ENCODE measurements at places on chromosomes 2 and 18.

DNA sequence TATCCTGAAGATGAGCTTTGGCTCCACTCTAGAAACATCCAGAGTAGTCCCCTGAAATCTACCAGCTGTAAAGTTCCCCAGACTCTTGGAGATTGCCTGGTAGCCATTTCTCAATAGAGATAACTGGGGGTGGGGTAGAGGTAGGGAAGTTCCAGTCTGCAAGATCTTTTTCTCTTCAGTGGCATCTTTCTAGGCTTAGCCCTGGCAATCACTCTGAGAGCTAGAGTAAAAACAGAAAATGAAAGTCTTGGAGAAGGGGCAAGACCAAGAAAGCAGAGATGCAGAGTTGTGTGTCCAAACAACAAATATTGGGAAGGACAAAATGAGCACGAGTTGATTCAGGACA is 41.8 kb upstream of the LCLAT1 start:
- DNase-seq, result no peak

DNA sequence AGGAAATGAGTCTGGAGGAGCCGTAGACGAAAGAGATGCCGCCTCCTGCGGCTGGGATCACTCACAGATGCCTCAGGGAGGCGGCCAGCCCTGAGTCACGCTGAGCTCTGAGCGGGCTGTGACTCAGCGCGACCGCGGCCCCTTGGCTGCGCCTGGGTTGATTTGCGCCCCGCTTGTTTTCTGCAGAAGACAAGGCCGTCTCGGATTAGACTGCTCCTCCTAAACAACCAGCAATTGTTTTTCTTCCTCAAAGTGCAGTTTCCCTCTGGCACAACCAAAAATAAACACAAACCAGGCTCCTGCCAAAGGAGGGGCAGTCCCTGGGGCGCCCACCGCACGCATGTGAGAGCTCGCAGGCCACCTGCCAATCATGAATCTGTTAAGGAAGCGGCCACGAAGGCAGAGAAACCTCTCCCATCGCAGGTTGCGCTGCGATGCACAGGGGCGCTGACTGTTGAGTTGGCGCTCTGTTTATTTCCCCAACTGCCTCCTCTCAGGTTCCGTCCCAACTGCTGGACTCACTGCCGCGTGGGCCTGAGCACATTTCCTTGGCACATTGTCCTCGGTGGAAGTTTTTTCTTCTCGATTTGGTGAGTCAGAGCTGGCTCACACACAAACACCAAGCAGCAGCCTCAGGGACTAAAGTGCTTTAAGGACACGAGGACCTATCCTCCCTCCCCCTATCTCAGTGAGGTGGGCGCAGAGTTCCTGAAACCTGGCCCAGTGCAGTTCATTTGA is 85.2 kb upstream of the NDUFV2 start:
- peak; percentile 66 for DNase-seq

GRCh38 chr2:4762951-4763376 is 929.2 kb upstream of the SOX11 start:
- DNase-seq, result no peak

GRCh38 chr2:106853631-106854030 is 32.3 kb downstream of the ST6GAL2 start:
- no peak for DNase-seq

GRCh38 chr2:217414429-217414828 is 554.6 kb upstream of the TNP1 start:
- no peak for DNase-seq

GRCh38 chr2:159157361-159158209 is 128.9 kb downstream of the WDSUB1 start:
- DNase-seq, result no peak

DNA sequence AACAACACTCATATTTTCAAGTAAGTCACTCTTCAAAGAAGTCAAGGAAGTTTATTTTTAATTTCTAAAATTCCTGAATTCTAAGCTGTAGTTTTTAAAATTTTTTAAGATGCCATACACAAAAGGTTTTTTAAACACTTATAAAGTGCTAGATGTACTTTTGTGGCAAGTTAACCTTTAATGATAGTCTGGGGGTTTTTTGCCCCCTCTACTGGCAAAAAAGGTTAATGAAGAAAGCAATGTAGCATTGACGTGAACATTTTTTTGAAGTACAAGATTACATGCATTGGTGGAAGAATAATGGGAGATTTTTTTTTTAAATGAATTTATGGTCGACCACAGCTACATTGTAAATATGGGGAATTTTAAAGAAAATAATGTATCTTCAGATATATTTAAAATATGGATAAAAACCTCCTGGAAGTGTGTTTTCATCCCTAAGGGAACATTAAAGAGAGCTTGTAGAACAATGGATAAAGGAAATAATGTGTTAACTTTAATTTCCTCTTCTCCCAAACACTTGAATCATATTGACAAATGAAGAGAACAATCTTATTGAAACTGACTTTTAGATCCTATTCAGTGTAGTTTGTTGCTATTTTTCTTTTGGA is 12.6 kb downstream of the ITPRID2 start:
- DNase-seq, result no peak

- no peak for DNase-seq
These were observed 168.5 kb upstream of the ZSWIM2 start for GRCh38 chr2:187017438-187017837.

DNA sequence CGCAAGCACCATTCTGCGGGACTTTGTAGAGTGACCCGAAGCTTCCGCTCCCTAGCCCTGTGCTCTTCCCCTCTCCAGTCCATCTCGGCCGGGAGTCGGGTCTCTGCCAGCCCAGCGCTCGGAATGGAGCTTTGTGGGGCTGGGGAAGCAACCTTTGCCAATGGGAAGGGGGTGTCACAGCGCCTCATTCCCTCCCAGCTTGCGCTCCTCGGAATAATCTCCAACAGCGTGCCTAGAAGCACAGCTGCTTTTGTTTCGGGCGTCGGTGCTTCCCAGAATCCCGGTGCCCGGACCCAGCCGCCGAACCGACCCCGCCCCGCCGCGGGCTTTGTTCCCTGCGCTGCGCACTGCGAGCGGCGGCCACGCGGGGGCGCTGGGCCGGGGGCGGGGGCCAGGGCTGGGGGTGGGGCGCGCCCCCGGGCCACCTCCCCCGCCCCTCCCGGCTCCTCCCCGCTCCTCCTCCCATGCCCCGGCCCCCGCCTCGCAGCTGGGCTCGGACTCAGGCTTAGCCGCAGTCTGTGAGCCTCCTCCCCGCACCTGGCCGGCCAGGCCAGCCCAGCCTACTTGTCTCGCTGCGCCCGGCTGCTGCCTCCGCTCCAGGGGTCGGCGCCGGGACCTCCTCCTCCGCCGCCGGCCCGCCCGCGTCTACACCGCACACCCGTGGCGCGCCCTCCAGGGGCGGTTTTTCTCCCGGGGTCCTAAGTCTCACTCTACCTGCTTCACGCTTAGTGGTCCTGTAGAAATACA is 77.7 kb upstream of the SMAD2 start:
- DNase-seq, result peak; percentile 87

DNA sequence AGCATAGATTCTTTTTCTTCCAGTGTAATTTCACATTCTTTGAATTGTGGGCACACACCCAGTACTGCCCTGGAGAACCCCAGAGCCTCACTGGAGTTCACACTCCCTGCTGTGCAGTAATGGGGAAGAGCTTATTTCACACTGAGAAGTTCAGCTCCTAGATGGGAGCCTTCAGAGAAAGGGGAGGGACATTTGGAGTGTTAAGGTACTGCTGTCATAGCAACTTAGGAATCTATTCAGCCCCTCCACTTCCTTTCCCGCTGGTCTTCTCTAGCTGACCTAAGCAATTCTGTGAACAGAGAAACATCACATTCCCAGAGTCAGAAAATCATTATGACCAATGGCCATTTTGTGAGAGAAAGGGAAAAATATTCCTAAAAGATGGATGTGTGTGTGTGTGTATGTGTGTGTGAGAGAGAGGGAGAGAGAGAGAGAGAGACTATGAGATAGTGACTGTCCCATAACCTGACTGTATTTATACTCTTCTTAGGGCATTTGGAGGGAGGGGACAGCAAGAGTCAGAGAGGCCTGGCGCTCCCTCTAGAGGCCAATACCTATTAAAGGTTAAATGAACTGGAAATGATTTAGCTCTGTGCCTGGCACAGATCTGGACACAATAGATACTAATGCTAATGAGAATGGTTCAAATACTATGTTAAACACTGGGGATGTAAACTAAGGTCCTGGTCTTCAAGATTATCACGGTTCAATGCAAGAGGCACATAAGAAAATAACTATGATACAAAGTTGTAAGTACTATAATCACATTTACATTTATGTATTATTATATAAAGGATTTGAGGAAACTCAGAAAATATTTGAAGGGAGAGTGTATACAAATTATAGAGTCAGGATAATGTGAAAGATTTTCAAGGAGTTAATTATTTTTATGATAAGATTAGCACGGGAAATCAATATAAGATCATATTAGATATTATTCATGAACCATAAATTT is 41.5 kb upstream of the RPE start:
- DNase-seq, result peak; percentile 16

GRCh38 chr2:26488463-26489212 is 10.7 kb upstream of the OTOF start:
- DNase-seq, result no peak

DNA sequence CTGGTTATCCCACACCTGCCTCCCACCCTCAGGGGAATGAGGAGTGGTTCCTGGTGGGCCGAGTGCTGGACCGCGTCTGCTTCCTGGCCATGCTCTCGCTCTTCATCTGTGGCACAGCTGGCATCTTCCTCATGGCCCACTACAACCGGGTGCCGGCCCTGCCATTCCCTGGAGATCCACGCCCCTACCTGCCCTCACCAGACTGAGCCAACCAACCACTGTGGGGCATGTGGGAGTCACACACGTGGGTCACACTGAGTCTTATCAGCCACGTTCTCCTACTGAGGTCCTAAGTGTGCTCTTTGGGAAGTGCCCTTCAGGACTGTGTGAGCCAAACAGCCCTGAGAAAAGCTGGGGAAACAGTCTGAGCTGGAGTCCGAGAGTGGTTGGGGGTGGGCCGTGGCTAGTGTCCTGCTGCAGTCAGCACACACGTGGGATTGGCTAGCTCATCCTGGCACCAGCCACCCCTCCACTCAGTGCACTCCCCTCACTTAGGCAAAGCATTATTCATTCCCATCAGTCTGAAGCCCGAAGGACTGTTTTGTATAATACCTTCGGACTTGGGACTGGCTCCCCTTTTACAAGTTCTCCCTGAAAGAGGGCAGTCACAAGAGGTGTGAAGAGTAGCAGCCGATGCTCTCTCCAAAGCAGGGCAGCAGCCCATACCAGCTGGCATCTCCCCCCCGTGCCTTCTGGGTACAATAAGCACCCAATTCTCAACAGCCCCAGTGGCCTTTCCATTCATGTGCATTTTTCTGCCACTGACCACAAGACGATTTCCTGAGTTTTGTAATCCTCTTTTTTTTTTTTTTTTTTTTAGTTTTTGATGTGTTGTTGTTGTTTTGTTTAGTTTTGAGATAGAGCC is 4.6 kb downstream of the TIGD1 start:
- no peak for DNase-seq

DNA sequence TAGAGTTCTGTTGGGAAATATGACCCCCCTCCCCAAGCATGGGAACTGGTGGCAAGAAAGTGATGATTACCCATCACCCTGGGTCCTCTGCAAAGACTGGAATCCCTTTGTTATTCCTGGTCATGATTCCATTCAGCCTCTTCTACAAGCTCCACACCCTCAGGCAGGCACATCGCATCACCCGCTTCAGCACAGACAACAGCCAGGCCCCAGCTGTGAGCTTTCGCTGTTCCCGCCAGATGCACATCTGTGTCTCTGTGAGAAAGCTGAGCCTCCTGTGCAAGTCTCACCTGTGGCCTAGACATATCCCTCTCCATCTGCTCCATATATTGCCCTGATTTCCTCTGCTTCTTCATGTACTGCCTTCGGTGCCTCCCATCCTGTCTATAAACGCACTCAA is 368.0 kb upstream of the RAB6C start:
- DNase-seq, result no peak

DNA sequence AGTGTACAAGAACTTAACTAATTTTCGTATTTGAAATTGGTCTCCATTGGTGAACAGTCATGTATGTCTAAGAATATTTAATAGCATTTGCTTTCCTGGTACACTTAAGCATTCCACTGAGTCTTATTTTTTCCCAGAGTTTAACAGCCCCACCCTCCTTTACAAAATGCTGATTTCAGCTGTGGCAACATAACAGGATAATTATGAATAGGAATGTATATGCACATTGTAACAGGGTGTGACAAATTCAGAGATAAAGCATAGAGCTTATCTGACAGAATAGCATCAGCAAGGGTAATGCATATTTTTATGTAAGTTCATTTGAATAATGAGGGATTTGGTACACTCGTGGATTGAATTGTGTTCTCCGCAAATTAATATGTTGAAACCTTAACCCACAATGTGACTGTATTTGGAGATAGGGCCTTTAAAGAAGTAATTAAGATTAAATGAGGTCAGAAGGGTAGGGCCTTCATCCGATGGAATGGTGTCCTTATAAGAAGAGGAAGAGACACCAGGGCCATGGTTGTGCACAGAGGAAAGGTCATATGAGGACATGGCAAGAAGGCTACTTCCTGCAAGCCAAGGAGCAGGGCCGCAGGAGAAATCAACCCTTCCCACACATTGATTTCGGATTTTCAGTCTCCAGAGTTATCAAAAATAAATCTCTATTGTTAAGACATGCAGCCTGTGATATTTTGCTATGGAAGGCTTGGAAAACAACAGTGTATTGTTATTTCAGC is 439.7 kb upstream of the CDH20 start:
- no peak for DNase-seq

- DNase-seq, result no peak
These were observed 529 bp upstream of the AMER3 start for GRCh38 chr2:130754811-130755210.

DNA sequence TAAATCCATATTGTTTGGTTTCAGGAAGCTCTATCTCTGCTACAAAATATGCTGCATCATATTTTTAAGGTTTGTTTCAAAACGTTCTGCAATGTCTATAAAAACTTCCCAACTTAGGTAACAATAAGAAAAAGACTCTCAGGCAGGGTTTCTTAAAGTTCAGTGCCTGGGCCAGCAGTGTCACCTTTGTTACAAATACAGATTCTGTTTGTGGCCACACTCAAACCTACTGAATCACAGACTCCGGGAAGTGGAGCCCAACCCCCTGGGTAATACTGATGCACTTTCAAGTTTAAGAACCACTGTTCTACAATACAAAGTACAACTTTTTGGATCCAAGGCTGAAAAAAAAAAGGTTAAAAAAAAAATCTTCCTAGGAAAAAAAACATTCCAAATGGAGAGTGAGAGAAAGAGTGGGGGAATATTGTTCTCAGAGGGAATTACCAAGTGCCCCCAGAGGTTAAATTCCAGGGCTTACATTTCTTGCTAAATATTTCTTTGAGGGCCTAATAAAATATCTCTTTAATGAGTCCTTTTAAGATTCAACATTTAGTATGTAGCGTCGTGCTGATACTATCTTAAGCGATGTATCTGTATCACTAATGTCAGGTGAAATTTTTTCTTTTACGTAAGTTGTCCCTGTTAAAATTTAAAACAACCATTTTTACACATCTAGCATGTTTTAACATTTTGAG is 476.7 kb downstream of the TXNL1 start:
- DNase-seq, result no peak

GRCh38 chr2:20157193-20157891 is 67.6 kb downstream of the SDC1 start:
- no peak for DNase-seq

GRCh38 chr18:9827793-9828505 is 57.8 kb upstream of the TXNDC2 start:
- peak; percentile 63 for DNase-seq

- DNase-seq, result no peak
These were observed 41.1 kb upstream of the GALNT5 start for GRCh38 chr2:157216286-157216965.
